ENCODE measurements at places on chromosomes 11 and 22.

DNA sequence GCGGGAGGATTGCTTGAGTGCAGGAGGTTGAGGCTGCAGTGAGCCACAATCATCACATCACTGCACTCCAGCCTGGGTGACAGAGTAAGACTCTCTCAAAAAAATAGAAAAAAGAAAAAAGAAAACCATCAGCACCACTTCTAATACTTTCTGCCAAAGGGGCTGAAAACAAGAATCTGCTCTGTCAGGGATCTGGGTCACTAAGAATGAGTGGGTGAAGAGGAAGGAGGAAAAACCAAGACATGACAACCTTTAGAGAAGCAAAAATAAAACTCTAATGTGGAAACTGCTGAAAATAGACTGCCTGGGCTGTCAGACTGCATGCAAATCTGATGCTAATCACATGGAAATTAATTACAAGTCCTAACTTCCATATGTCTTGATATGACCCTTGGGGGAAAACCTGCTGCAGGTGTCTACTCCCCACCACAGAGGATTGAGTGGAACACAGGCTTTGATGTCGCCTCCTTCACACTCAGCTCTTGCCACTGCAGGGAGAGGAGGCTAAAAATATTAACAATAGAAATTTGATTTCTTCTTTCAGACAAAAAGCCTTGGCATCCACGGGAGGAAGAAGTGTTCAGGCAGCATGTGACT, 62.5 kb upstream of the CRTAM start:
- DNase-seq: no peak

DNA sequence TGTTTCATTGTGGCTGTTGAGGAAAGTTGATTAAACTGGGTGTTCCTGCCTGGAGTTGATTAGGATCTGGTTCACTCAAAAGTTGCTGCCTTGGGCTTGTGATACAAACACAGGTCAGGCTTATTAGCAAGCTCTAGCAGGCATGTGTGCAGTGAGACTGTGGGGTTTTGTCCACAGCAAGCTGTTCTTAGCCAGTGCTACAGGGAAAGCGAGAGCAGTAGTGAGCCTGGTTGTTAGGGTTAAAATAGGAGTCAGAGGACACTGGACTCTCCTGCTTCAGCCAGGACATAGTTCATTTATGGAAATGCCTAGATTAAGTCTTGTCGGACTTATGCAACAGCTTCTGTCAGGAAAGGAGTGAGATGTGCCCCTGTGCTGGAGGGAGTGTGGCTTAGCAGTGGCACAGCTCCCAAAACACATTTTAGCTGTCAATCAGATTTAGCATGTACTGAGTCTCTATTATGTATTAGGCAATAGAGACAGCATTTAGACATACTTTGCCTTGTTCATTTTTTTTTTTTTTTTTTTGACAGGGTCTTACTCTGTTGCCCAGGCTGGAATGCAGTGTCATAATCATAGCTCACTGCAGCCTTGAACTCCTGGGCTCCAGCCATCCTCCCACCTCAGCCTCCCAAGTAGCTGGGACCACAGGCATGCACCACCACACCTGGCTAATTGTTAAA, 8.7 kb downstream of the SNRPD3 start:
- no peak for DNase-seq

DNA sequence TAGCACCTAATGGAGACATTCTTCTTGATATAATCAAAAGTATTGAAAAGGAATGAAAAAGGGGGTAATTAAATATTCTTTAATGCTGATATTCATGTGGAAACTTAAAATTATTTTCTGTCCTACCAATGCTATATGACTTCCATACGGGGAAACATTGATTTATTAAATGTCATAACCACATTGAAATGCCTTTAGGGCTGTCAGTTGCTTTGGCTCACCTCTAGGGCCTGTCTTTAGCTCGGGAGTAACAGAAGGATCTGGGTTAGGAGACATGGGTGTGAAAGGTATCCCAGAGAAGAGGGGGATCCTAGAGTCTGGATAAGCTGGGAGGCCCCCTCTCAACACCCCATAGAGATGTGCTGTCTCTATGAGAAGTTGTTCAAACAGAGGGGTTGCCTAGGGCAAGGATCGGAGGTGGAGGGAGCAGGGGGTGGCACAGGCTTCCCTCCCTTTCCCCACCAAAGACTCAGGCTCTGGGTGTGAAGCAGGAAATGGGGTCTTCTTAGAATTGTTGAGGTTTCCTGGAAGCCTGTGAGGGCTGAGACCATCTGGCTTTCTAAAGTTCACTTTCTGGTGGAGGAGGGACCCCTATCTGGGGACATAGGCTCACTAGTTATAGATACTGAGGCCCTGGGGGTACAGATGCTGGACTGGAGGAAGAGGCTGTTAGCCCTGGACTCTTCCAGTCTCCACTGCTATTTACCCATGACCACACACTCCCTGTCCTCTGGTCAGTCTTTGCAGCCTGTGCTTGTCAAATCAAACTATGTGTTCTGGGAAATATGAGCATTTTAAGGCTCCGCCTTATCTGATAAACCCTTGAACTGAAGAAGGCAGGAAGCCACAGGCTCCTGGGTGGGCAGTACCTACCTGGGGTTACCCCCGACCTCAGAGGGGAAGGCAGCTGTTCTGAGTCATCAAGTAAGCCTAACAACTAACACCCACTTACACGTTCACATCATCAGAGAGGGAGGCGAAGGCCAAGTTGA, 55.8 kb upstream of the RRAS2 start:
- no peak for DNase-seq

DNA sequence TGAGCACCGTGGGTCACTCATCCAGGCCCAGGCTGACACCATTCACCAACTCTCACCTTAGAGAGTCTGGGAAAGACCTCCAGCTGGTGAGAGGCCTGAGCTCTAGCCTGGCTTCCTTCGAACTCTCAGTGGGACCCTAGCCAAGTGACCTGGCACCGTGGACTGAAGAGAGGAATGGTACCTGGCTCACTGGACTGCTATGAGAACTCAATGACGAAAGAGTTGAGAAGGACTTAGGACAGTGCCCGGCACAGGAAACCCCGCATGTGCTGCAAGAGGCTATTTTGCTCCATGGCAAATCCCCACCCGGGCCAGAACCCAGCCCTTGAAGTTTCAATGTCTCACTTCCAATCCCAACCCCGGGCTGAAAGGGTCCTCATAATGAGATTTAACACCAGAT, 605 bp upstream of the RAPSN start:
- no peak for DNase-seq

DNA sequence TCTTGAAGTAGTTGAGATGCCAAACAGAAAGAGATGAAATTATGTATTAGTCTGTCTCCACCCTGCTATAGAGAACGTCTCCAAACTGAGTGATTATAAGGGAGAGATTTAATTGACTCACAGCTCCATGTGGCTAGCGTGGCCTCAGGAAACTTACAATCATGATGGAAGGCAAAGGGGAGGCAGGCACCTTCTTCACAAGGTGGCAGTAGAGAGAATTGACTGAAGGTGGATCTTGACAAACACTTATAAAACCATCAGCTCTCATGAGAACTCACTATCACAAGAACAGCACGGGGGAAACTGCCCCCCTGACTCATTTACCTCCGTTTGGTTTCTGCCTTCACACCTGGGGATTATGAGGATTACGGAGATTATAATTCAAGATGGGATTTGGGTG, 794.0 kb downstream of the CNTN5 start:
- no peak for DNase-seq

GRCh38 chr11:12494699-12495098, 117.3 kb downstream of the PARVA start:
- no peak for DNase-seq

GRCh38 chr11:120030411-120030810, 107.5 kb downstream of the TRIM29 start:
- DNase-seq: no peak

DNA sequence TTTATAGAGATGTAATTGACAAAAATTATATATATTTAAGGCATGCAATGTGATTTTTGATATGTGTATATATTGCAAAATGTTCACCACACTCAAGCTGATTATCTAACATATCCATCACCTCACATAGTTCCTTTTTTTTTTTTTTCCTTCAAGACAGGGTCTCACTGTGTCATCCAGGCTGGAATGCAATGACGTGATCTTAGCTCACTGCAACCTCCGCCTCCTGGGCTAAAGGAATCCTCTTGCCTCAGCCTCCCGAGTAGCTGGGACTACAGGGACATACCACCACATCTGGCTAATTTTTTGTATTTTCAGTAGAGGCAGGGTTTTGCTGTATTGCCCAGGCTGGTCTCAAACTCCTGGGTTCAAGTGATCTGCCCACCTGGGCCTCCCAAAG, 65.1 kb upstream of the SLC35C1 start:
- DNase-seq: no peak

GRCh38 chr22:32622004-32622743, 147.6 kb downstream of the FBXO7 start:
- DNase-seq: no peak

DNA sequence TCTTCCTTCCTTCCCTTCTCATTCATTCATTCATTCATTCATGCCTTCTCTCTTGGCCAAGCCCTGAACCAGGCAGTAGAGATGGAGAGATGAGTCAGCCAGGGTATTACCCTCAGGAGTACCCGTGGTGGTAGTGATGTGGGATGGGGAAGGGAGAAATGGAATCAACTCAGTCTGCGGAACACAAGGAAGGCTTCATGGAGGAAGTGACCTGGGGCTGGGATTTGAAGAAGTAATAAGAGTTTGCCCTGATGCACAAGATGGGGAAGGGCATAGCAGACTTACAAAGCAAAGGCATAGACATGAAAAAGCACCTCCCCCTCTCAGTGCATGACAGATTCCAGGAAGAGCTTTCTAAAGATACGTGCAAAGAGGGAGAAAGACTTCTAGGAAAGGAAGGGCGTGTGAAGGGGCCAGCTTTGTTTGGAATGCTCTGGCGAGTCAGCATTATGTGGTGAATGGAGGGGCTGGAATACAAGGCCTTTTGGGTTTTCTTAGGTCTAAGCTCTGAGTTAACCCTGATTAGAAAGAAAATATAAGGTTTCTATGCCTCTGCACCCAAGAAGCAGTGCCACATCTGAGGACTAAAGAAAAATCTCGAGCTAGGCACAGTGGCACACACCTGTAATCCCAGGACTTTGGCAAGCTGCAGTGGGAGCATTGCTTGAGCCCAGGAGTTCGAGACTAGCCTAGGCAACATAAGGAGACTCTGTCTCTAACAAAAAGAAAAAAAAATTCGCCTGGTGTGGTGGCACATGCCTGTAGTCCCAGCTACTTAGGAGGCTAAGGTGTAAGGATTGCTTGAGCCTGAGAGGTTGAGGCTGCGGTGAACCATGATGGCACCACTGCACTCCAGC, 36.4 kb upstream of the ACER3 start:
- DNase-seq: no peak
